ENCODE measurements at places on chromosomes 5 and 9. TPM values are rescaled to one million over a fixed set of nuclear protein-coding genes. Genes with fewer than 3 reads are reported as not detected.

The CDC25C gene
- total RNA-seq, result 4.0 TPM

The ARID3C gene
- 0.09 TPM for total RNA-seq

The ISL1 gene
- 0.09 TPM for total RNA-seq

The SLC36A2 gene
- 0.04 TPM for total RNA-seq

The ZDHHC11B gene
- total RNA-seq, result 3.8 TPM

The TMOD1 gene
- 46.1 TPM for total RNA-seq

The RNF224 gene
- not detected for total RNA-seq

The ANKRD18B gene
- total RNA-seq, result 1.2 TPM

The SRP19 gene
- total RNA-seq, result 58.9 TPM

The RNF183 gene
- total RNA-seq, result 0.04 TPM

The DPP7 gene
- 29.7 TPM for total RNA-seq

The ZBTB5 gene
- total RNA-seq, result 13.5 TPM

The PCDHGB3 gene
- total RNA-seq, result 1.7 TPM

The AK8 gene
- 0.58 TPM for total RNA-seq
